ENCODE measurements at places on chromosomes 5 and 9.

- no peak for DNase-seq
Measured at GRCh38 chr5:174723979-174724483, 351 bp upstream of the MSX2 start.

DNA sequence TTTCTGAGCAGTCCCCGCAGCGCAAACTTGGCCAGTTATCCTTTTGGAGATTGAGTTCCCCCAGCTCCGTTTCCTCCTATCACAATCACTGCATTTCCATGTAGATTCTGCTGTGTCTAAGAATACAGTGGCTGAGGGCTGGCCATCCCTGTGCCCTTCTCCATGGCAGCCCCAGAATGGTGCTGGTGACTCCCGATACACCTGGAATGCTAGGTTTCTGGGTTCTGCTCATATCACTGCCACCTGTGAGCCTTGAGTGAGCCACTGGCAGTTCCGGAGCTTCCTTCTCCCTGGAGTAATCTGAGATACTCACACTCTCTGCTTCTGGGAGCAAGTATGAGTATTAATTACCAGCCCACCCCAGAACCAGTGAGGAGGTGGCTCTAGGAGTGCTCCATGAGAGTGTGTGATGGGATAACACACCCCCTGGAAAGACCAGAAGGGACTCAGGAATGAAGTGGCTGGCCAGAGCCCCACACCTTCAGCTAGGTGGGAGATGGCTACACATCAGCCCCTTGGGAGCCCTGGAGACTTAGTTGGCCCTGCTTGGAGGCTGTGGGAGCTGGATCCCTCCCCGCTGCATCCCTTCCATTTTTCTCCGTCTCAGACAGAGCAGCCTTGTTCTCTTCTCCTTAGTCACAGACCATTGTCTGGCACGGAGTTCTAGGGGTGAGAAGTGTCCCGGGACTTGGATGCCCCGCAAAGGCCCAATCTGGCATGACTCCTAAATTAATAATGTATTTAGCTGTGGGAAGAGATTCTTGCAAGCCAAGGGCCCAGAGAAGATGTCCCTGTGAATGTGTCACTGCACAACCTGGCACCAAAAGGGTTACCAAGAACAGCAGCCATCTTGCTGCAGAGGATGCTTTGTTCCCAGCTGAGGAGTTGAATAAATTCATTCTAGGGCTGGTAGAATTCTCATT, 4.9 kb downstream of the PCDHGC5 start:
- DNase-seq = no peak

GRCh38 chr9:5917273-5917672, 26.6 kb downstream of the MLANA start:
- DNase-seq = no peak

GRCh38 chr5:150144246-150144801, 11.3 kb downstream of the PDGFRB start:
- no peak for DNase-seq

DNA sequence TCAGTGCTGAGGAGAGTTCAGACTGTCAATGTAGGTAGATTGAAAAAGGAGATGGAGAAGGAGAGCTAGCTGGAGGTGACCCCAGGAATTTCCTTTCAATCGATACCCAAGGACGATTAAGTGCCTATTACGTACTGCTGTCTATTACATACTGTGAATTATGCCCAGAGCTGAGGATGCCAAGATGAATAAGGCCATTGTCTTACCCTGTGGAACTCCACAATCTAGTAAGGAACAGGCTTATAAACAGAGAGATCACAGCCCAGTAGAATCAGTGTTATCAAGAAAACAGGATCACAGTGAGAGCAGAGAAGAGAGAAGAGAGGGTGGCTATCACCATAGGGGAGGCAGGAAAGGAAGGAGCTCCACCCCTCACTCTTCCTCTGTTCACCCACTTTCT, 54.1 kb upstream of the PDE8B start:
- DNase-seq = no peak

DNA sequence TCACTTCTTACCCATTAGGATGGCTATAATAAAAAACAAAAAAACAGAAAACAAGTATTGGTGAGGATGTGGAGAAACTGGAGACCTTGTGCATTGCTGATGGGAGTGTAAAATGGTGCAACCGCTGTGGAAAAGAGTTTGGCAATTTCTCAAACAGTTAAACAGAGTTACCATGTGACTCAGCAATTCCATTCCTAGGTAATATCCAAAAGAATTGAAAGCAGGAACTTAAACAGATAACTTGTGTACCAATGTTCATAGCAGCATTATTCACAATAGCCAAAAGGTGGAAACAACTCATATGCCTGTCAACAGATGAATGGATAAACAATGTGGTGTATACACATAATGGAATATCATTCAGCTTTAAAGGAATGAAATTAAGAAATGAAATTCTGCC, 28.9 kb downstream of the DCP2 start:
- no peak for DNase-seq

GRCh38 chr5:103472830-103473229, 89.8 kb downstream of the NUDT12 start:
- no peak for DNase-seq

DNA sequence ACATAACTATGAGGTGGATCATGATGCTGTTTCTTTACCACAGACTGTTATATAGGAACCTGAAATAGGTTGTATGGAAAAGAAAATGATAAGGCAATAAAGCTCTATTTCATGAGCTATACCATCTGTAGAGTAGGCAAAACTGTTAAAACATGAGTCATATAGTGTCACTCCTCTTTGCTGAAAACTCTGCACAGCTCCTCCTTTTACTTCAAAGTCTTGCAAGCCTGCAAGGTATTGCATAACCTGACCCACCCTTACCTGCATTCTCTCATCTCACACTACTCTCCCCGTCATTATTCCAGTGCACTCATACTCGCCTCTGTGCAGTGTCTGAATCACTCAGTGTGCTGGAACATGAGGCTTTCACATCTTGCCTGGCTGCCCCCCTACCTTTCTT, 790.1 kb downstream of the EFNA5 start:
- no peak for DNase-seq

GRCh38 chr9:129946246-129946995, 96.6 kb downstream of the FNBP1 start:
- no peak for DNase-seq

DNA sequence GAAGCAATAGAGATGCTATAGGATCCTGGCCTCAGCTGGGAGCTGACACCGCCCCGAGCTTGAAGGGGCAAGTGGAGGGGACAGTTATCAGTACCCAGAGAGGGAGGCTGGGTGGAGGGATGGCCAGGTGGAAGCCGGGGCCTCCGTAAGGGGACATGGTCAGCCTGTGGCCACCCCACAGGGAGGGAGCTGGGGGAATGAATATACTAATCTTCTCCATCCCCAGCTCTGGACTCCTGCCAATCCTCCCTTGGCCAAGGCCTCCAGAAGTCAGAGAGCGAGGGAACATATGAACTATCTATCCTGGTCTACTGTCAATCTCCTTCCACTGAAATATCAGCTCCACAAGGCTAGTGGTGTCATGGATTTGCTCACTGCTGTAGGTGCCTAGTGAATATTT, 109.3 kb downstream of the BOD1 start:
- DNase-seq = no peak

- no peak for DNase-seq
Measured at GRCh38 chr5:56561-57290, 35.2 kb upstream of the PLEKHG4B start.

GRCh38 chr5:91176288-91177016, 206.7 kb downstream of the ARRDC3 start:
- DNase-seq = no peak

DNA sequence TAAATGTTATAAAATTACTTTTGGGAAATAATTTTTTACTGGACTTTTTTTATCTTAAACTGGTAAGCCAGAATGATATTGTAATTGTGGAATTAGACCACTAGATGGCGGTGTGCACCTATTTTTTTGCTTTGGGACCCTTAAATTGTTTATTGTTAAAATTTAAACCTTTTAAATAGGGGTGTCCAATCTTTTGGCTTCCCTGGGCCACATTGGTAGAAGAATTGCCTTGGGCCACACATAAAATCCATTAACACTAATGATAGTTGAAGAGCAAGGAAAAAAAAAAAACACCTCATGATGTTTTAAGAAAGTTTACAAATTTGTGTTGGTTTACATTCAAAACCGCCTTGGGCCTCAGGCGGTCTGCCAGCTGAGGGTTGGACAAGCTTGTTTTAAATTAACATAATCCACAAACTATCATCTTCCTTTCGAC, 28.4 kb upstream of the GADD45G start:
- no peak for DNase-seq

DNA sequence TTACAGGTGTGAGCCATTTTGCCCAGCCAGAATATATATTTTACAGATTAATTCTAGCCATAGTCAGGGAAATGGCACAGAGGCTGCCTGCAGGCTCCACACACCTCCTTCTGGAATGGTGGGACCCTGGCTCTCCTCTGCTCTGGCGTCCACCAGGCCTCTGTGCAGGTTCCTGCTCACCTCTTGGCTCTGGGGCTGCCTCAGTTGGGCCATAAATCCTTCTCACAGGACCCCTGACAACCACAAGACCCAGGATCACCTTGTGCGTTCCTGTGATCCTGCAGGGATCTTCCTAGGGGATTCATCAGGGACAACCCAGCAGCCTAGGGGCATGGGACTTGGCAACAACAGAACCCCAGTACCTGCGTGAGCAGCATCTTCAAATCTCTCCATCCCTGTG, 93.0 kb upstream of the FSTL4 start:
- DNase-seq = no peak

- DNase-seq = no peak
Measured at GRCh38 chr5:148699028-148699427, 44.7 kb upstream of the HTR4 start.

DNA sequence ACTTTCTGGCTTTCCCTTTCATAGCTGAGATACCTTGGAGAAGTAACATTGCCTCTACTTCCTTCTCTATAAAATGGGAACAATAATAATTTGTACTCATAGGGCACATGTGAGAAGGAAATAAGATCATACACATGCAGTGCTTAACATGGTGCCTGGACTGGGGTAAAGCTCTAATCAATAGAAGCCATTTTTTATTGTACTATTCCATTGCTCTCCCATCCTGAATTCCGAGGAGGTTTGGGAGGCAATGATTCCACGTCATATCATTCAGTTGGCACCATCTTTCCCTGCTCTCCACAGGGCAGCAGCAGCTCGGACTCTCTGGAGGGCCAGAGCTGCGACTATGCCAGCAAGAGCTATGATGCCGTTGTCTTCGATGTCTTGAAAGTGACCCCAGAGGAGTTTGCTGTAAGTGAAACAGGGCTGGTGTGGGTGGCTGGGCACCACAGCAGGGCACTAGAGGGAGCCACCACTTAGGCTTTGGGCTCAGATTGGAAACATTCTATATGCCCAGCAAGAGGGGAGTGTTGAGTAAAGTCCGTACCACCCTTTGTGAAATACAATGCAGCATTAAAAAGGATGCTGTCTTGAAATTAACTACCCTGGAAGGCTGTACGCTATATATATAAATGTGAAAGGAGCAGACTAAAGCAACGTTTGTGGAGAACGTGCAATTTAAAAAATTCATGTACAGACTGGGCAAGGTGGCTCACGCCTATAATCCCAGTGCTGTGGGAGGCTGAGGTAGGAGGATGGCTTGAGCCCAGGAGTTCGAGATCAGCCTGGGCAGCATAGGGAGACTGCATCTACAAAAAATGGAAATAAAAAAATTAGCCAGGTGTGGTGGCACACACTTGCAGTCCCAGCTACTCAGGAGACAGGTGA, 51.2 kb downstream of the RALGPS1 start:
- peak; percentile 34 for DNase-seq

DNA sequence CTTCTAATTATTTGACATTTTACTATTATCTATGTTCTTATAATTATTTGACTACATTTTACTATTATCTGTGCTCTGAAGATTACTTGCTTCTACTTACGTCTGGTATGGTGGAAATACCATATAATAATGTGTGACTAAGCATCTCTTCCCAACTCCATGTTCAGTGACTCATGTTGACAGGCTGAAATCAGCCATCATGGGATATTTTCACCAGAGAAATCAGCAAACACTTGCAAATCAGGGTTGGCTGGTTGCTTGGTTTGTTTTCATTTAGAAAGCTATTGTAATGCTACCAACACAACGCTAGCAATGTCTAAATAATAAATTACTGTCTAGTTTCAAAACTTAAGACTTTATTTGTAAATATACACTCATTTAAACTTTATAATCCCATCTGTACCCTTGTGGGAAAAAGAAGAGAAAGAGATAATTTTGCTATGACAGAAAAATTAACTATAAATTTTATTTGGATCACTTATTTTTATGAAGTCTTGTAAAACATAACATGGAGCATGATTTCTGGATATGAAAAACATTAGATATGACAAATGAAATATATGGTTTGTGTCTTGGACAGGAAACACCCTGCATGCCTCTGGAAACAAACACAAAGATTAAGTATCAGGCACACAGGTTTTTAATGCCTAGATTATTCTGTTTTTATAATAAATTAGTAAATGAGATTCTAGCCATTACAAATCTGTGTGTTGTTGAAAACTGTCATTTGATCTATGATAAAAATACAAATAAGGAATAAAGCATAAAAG, 337.6 kb downstream of the BNC2 start:
- no peak for DNase-seq

- DNase-seq = no peak
Measured at GRCh38 chr5:137226081-137226480, 273.0 kb downstream of the SPOCK1 start.

GRCh38 chr5:63261695-63262094, 683.1 kb downstream of the LRRC70 start:
- DNase-seq = no peak

- no peak for DNase-seq
Measured at GRCh38 chr9:33780276-33780675, 15.1 kb upstream of the PRSS3 start.

DNA sequence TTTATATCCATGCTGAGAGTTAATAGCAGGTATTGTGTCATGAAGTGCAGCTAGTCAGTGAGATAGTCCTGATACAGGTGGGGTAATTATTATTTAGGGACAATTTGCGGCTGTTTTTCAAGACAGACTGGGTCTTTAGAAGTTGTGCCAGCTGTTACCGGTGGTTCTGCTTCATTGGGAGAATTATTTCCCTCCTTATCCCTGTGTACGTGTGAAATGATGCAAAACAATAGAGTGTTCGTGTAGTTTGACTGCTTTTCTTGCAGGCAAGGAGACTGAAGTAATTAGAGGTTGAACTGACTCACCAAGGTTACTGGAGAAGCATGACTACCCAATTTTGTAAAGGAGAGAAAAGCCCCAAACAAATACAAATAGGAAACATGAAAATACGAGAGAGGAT, 101.7 kb downstream of the ARRDC3 start:
- DNase-seq = no peak

DNA sequence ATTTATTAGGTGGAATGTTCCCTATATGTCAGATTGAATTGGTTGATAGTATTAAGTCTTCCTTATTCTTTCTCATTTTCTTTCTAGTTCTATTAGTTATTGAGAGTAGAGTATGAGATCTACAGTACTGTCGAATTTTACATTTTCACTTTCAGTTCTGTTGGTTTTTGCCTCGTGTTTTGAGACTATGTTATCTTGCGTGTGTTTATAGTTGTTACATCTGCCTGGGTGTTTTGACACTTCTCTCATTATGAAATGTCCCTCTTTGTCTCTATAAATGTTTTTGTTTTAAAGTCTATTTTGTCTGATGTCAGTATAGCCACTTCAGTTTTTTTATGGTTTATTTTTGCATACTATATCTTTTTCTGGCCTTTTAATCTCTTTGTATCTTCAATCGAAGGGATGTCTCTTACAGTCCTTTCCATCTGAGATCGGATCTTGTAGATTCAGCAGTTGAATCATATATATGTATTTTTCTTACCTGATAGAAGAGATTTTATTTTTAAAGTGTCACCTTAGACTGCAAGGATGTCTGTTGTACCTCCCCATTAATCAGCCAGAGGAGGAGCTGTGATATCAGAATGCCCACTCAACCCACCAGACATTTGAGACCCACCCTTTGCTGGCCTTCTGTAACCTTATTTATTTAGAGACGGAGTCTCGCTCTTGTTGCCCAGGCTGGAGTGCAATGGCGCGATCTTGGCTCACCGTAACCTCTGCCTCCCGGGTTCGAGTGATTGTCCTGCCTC, 20.7 kb downstream of the EHMT1 start:
- DNase-seq = no peak
